LNCaP clone FGC (cell line): ENCODE measurements at places on chromosomes 6 and 20.

DNA sequence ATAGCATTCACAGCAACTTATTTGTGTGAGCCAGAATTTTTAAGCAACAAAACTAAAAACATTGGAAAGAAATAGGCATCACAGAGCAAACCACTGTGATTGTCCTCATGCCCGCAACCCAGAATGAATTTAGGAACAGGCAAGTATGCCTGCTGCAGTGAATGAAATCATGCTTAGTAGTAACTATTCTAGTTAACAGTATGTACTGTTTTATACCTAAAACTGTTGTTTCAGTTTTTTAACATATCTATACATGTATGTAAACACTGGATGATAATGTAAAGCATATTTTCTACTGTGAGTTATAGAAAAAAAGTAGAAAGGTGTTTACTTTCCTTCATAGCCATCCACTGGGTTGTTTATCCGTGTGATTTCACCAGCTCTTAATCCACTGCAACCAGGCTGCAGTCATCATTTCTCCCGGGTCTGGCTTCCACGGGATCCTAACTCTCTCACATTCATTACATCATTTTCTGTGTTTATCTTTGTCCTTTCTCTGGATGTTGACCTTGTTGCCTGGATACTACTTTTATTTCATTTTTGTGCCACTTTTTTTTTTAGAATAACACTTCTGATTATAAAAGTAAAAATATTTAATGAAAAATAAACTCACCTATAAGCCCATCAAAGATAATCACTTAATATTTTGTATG lies 3.6 kb upstream of the ARFGEF3 start:
- no peak for DNase-seq

- no peak for DNase-seq
Observed at GRCh38 chr6:71309656-71310055, 21.0 kb downstream of the OGFRL1 start.

DNA sequence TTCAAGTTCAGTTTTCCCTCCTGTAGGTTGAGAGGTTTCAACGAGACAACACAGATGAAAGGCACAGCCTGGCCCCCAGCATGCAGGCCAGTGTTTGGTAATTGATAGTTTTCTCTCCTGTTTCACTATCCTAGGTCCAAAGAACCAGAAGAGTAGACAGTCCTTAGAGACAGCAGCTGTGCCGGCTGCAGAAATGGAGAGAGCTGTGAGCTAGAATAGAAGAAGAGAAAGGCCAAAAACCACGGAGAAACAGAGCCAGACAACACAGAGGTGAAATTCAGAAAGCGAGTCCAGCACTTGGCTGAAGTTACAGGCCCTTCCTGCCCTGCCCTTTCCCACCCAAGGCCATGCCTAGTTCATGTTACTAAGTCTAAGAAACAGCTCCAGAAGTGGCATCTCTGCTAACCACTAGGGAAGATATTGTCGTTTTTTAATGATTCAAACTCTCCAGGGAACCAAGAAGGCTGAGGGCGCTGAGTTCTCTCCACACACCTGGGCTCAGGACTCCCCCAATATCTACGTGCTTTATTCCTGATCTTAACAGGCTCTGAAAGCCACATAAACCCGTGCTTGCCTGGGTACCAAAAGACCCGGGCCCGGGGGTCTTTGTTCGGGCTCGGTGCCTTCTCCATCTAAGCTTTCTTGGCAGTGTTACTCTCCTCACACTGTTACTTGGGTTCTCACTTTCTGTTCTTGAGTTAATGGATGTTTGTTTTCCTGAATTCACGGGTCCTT lies 16.5 kb upstream of the RBPJL start:
- DNase-seq, result no peak

DNA sequence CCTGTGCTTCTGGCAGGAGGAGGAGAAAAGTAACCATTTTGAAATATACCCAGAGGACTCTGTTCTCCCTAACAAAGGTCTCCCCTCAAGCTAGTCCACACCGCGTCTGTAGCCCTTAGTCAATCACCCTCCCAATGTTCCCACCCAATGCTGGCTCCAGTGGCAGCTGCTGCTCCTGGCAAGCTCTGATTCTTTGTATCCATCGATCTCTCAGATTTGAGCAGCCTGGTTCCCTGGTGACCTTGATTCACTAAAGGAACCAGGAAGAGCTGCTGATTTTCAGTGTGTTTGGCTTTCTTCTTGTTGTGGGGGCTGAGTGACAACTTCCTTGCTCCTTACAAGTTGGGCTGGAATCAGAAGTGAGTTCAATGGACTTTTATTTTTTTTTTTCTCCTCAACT lies 68.5 kb downstream of the FOXC1 start:
- DNase-seq, result no peak

- DNase-seq, result peak; percentile 69
Observed at GRCh38 chr6:35297601-35298481, at the start of gene DEF6. Gene DEF6, plus strand, starts transcription at chr6:35297818. Its CDS starts 39 bp downstream, at chr6:35297857.

- DNase-seq, result no peak
Observed at GRCh38 chr20:7155794-7156193, 388.3 kb downstream of the BMP2 start.

- DNase-seq, result no peak
Observed at GRCh38 chr6:70956191-70956450, 739 bp downstream of the B3GAT2 start.

GRCh38 chr6:70082830-70083229 lies 216.5 kb downstream of the COL19A1 start:
- no peak for DNase-seq

GRCh38 chr6:138404666-138405337 lies 779 bp downstream of the HEBP2 start:
- DNase-seq, result no peak

DNA sequence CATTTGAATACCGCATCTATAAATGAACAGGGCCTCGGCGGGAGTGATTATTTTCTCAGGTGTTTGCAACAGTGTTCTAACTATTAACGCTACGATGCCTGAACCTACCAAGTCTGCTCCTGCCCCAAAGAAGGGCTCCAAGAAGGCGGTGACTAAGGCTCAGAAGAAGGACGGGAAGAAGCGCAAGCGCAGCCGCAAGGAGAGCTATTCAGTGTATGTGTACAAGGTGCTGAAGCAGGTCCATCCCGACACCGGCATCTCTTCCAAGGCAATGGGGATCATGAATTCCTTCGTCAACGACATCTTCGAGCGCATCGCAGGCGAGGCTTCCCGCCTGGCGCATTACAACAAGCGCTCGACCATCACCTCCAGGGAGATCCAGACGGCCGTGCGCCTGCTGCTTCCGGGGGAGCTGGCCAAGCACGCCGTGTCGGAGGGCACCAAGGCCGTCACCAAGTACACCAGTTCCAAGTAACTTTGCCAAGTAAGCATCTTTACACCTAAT lies 70.9 kb downstream of the HFE start:
- no peak for DNase-seq

GRCh38 chr20:32127347-32127746 lies 17.8 kb downstream of the TM9SF4 start:
- DNase-seq, result no peak

DNA sequence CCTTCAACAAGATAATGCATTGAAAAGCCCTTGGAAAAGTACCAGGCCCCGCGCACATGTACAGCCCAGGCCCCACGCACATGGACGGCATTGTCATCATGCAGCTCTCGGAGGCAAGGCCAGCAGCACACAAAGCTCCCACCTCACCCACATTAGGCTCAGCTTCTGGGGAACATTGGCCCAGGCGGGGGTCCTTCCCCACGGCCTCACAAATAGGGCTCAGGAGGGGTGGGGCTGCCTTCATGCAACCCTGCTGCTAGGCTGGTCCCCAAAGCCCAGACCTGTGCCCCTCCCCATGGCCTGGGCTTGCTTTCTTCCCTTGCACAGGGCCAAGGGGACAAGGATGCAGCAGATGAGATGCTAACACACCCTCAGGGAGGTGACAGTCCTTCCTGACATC lies 26.7 kb downstream of the NPEPL1 start:
- no peak for DNase-seq

GRCh38 chr6:36978421-36979346 lies 7.3 kb downstream of the MTCH1 start:
- no peak for DNase-seq

DNA sequence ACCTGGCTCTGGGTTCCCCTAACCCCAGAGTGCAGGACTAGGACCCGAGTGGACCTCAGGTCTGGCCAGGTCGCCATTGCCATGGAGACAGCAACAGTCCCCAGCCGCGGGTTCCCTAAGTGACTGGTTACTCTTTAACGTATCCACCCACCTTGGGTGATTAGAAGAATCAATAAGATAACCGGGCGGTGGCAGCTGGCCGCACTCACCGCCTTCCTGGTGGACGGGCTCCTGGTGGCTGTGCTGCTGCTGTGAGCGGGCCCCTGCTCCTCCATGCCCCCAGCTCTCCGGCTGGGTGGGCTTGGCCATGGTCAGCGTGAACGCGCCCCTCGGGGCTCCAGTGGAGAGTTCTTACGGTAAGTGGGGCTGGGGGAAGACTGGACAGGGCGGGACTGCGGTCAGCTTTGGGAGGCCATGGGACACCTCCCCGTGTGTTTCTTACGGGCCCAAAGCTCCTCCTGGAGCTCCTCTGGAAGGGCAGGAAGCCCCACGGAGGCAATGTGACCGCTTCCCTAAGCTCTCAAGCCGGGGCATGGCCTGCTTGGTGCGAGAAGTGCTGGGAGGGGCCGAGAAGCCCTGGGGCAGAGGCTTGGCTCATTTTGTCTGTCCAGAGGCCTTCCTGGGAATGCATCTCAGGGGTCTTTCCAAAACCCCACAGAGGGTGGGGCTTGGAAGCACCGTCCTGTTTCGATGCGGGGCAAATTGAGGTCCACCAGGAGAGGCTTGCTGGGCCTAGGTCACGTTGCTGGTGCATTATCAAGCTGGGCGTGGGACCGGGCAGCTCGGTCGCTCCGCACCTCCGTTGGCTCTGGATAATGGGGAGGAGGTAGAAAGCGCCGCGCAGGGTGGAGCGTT lies at the start of gene HNF4A:
TSS of gene HNF4A (plus strand) at position 202 of the 855 bp plus-strand sequence. CDS start at position 308, 106 bp downstream.
- no peak for DNase-seq

GRCh38 chr6:111173341-111173740 lies 86.0 kb downstream of the SLC16A10 start:
- no peak for DNase-seq

DNA sequence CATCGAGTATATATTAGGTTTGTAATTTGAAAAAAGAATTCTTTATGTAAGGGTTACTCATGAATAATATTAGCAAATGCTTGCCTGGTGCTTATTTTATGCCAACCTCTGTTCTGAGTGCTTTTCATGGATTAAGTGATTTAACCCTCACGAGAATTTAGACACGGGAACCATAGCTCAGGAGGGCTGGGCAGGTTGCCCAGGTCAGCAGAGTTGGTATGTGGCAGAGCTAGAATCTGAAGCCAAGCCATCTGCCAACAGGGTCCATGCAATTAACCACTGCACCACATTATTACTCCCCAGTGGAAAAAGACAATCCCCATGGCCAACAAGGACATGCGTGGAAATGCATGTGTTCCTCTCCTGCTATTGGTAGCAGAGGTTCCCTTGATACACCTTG lies 345.6 kb downstream of the CDC5L start:
- DNase-seq, result no peak

DNA sequence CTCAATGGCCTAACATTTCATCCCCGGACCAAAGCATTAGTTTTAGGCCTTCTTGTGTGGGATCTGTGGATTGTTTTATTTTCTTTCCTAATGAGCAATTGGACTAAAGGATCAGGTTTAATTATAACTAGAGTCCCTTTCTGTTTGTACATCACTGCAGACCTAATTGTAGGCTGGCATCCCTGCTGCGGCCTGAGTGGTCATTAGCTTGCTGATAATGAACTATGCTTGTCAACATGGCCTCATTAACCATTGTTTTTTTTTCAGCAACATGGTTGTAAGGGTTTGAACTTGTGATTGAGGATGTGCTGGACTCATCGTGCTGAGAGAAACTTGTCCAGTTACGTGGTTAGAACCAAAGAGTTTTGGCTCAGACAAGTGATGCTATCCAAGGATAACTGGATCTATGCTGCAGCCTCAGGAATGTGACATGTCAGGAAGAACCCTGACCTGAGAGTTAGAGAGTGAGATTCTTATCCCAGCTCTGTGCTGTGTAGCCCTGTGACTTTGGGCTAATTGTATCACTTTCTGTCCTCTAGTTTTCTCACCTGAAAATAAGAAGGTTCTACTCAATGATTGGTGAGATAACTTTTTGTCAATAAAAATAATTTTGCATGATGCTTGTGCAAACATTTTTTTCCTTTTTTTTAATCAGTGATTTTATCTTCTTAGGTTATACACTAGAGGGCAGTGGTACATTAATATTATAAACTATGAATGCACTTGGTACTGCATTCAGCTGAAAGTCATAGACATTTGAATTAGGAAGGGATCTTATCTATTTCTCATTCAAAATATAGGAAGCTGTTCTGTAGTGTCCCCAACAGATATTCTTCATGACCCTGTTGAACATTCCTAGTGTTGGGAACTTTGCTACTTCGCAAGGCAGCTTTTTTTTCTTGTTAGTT lies 140.9 kb downstream of the RNF144B start:
- peak; percentile 6 for DNase-seq

- no peak for DNase-seq
Observed at GRCh38 chr6:7938562-7939183, 28.1 kb upstream of the TXNDC5 start.

DNA sequence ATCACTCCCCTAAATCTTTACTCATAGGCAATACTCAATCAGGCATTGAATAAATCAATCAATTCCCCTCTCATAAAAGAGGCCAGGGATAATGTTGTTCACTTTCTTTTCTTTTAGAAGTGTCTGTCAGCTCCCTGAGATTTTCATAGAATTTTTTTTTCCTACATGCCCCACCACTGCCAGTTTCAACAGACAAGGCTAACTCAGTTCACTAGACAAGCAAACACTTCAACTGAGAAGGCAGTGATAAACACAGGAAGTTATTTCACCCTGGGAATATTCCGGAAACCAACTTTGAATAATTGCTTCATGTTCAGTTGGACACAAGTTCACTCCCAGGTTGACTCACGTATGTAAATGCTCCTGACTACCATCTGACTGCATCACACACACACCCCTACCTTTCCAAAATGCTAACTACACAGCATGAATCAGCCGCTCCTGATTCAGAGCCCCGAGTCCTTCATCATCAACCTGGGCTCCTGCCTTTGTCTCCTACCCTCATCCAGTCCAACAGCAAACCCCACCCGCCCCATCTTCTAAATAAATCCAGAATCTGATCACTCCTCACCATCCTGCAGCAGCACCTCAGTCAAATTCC lies 143.9 kb downstream of the BCAS1 start:
- no peak for DNase-seq

- no peak for DNase-seq
Observed at GRCh38 chr20:597560-597959, 12.5 kb downstream of the TCF15 start.

GRCh38 chr20:50815162-50815989 lies 20.5 kb downstream of the BCAS4 start:
- DNase-seq, result no peak
